Left forelimb (tissue), 1 donor: ENCODE measurements at places on chromosomes 1 and 21.

DNA sequence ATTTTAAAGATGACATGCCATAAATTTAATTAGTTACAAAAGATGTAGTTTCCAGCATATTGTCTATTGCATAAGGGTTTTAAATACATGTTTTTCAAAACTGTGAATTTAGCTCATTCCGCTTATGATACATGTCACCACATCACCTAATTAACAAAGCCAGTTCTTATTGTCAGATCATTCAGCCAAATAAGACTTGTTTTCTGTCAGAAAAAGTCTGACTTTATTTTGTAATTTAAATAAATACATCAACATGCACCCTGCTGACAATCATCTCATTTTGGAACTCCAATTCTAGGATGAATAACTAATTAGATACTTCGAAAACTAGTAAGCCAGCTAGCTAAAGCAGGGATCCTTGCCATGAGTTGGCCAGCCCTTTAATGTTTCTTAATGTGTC, 110.9 kb upstream of the APP start:
- no peak for DNase-seq

DNA sequence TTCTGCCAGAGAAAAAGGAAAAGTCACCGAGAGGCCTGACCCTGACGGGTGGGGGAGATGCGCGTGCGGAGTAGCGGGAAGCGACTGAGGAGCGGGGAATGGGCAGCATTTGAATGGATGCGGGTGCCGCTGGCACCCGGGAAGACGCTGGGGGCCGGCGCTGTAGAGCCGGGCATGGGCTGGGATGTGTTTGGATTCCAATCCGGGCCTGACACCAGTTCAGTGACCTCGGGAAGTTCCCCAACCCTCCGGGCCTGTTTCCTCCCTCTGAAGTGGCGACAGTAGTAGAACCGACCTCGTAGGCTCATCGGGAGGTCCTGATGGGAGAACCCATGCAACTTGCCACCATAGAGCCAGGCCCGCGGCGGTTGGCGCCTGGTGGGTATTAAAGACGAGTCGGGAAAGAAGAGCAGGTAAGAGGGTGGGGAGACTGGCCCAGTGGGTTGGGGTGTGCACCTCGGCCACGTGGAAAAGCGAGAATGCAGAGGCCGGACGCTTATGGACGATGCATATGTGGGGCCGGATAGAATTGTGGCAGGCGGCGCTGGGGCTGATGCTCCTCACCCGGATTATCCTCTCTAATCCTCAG, 642 bp upstream of the SLC16A1 start:
- DNase-seq: no peak

DNA sequence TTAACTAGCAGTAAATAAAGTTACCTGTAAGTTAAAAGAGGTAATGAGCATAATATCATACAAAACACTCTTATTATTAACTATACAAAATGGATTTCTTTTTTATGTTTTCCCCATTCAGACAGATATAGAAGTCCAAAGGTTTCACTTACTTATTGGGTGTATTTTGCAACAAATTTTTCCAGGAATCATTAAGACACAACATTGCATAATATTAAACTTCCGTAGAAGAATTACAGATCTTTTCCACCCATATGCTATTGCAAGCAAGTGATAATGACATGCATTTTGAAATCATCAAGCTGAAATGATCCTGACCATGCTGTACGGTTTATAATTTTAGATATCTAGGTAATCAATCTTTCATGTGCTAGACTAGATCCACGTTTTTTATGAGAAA, 957.0 kb downstream of the NCAM2 start:
- no peak for DNase-seq

DNA sequence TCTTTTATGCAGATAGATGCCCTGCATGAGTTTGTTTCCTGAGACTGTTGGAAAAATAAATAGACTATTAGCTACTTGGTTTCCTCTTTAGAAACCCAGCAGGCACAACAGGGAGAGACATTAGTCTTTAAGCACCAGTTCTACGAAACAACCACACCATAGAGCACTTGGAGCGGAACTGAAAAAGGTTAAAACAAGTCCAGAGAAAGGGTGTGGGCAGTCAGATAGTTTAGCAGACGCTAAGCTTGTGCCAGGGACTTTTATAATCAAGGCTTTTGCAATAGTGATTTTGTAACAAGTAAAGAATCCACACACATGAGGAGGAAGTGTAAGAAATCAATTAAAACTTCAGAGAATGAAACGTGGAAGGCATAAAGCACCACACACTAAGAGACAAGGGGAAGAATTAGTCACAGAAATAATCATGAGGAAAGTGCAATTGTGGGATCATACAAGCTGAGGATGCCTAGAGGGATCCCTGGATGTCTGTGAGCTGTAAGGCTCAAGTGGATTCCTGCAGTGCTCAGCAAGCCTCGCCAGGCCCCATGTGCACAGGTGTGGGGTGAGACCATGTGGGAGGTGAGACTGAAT, 37.8 kb upstream of the TLR5 start:
- DNase-seq: no peak

- no peak for DNase-seq
Observed at GRCh38 chr1:207869859-207870258, 41.1 kb downstream of the CD34 start.
